ENCODE measurements at places on chromosomes 1 and 21.

DNA sequence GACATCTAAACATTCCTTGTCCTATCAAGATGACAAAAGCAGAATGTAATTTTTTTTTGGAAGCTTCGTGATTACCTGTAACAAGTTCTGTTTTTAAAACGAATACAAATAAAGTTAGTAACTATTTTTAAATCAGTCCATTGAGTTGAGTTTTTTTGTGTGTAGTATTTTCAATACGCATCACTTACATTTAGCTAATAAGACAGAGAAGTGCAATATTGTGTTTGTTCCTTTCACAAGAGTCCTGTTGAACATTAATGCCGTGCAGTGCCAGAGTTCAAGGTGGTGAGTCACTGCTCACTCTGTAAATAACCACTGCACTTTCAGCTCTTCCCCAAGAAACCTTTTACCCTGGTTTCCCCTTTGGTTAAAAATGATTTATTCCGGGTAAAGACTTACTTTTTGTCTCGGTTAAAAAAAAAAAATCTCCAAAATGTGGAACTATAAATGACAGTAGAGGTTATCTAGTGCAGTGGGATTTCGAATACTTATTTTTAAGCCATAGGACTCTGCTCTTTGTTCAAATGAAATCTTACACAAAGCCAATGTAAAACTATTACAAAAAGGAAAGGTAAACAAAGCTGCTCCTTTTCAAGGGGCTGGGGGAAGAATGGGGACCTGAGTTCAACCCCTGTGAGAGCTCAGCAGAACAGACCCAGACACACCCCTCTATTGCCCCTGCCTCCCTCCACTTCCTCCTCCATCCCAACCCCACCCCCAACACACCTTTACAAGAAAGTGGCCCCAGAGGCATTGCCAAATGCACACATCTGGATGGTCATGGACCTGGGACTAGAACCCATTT, 14.8 kb upstream of the NCMAP start:
- peak; percentile 61 for DNase-seq

- DNase-seq = peak; percentile 24
Observed at GRCh38 chr1:53025769-53026112, 36.3 kb upstream of the PODN start.

DNA sequence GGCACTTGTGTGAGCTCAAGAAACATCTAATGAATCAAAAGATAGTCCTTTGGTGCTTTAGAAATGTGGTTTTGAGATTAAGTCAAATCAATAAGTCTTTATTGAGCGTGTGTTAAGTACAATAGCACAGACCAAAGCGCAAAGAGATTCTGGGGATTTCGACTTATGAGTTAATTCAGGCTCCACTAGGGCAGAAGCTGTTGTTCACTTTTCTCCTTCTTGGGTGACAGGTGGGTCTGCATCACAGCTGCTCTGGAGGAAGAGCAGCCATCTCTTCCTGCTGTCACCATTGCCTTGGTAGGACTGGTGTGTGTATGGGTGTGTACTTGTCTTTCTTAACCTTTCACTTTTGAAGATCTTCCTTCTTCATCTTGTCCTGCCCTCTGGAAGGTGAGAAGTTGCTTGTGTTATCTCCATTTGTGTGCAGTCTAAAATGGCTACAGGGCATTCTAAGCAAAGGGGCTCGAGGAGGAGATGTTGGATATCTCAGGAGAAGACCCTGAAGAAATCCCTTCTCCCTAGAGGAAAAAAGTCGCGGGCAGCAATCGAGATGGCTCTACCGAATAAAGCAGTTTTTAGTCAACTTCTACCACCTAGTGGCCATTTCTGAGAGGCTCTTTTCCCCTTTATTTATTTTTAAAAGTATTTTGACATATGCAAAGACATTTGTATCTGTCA, 22.9 kb upstream of the DISC1 start:
- peak; percentile 69 for DNase-seq

DNA sequence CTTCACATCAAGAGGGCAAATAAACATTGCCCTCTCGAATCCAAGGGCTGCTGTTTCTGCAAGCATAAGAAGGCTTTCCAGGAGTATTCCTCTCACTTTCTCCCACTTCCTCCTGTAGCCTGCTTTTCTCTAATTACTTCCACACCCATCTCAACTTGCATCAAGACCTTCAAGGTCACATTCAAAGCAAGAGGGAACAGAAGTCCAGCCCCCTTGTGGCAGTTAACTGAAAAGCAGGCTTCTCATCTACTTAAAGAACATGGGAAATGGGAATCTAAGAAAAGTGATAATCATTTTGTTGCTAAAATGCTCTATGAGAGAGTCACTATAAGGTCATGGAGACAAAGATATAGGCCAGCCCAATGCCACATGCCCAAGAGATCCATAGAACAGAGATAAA, 874.4 kb downstream of the KCNT2 start:
- DNase-seq = no peak

DNA sequence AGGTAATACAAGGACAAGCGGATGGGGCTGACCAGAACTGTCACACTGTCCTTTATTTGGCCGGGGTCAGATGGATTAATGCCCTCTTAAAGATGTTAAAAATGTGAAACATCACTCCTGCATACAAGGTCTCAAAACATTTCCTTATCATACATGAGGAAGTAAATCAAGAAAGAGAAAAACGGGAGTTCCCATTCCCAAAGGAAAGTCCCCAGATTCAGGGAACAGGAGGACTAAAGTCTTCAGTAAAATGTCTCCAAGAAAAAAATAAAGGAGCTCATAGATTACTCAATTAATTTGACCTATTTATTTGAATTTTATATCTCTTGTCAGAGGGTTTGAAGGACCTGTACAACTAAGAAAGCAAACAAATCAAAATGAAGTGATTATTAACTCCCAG, 13.4 kb upstream of the HSD11B1 start:
- no peak for DNase-seq

GRCh38 chr1:210633140-210633539, 304.4 kb downstream of the HHAT start:
- DNase-seq = no peak

GRCh38 chr1:151990058-151990855, 3.4 kb downstream of the S100A10 start:
- no peak for DNase-seq

GRCh38 chr1:154253671-154254070, 18.8 kb upstream of the HAX1 start:
- no peak for DNase-seq

DNA sequence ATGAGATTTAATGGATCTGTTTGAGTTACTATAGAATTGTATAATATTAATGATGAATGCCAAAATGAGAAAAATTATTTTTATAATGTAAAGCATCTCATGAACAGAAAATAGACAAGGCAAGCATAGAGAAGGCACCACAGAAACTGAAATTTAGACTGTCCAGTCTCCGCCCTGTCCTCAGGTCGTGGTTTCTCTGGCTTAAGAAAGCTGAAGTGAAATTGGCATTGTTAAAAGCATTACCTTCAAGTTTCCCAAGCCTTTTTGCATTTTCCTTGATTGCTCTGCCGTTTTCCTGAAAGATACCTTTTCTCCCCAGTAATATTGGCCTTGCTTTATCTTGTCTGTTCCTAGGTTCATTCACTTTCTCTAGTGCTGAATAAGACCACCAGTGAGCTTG, 58.0 kb downstream of the VPS13D start:
- DNase-seq = no peak

GRCh38 chr1:8649027-8649426, 168.4 kb downstream of the RERE start:
- no peak for DNase-seq

GRCh38 chr1:6491480-6491962, at the start of gene PLEKHG5:
PLEKHG5 (minus strand) TSS chr1:6491667; CDS start chr1:6477571, 14,096 bp downstream.
- peak; percentile 80 for DNase-seq

- no peak for DNase-seq
Observed at GRCh38 chr1:203428981-203429599, 46.5 kb upstream of the PRELP start.

DNA sequence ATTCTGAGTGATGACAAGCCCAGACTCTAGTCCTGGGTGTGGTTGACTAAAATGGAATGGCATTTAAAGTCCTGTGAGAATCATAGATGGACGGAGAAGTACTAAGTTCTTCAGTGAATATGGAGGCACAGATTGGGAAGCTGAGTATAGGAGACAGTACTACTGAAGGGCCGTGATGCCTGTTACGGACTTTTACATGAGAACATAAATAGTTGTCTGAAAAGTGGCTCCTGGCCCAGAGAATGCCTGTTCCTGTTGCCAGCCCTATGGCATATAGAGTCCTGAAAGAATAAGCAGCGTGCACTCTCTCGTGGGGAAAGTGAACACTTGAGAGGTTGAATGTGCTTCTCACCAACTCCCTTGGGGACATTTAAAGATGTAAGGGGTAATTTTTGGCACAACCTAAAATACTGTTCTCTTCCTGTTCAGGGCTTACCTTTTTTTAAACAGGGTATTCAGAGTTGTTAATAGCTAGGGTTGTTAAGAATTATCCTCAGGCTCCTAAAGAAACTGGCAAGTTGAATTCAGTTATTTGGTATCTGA, 20.4 kb downstream of the CCT8 start:
- no peak for DNase-seq

- no peak for DNase-seq
Observed at GRCh38 chr1:100511058-100511457, 26.9 kb upstream of the GPR88 start.

DNA sequence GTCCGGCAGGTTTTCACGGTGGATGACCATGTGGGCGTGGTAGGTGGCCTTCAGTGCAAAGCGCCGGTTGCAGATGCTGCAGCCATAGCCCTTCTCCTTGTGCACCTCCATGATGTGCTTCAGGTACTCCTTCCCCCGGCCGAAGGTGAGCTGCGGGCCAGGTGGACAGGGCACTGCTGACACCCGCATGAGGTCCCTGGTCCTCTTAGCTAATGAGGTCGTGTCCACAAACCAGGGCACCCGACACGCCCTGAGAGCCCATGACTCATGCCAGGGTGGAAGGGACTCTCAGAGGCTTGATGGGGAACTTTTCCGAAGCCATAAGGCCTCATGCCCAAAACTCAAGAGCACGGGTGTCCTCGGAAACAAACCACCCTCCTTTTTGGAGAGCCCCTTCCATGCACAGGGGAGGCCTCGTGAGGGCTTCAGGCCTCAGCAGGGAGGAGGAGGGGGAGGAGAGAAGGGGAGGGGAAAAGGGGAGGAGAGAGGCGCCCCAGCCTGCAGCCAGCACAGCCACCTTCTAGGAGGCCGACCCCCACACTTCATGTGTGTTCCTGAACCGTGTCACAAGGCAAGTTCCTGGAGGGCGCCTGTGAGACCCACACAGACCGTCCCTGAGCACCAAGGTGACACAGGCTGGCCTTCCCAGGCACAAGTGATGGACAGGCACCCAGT, 54.4 kb upstream of the RIPK4 start:
- no peak for DNase-seq

GRCh38 chr1:61135291-61135690, 52.9 kb downstream of the NFIA start:
- DNase-seq = no peak

GRCh38 chr21:30563072-30563471, 2.0 kb upstream of the KRTAP19-7 start:
- no peak for DNase-seq

- no peak for DNase-seq
Observed at GRCh38 chr1:11920239-11920903, 5.9 kb downstream of the KIAA2013 start.
